Peyer's patch (tissue), 4 donors: ENCODE measurements at places on chromosomes 5 and 9. TPM values are rescaled to one million over a fixed set of nuclear protein-coding genes. Genes with fewer than 3 reads are reported as not detected.

GRCh38 chr5:151547364-151547763 is 43.8 kb downstream of the FAT2 start:
- no peak overlapping the region for H3K27ac ChIP-seq
- H3K4me3 ChIP-seq, result no peak overlapping the region
- H3K4me1 ChIP-seq, result no peaks in the 10 kb centered on the region
- H3K36me3 ChIP-seq, result no peaks in the 10 kb centered on the region
- no peaks in the 10 kb centered on the region for H3K27me3 ChIP-seq
- no peak for DNase-seq

DNA sequence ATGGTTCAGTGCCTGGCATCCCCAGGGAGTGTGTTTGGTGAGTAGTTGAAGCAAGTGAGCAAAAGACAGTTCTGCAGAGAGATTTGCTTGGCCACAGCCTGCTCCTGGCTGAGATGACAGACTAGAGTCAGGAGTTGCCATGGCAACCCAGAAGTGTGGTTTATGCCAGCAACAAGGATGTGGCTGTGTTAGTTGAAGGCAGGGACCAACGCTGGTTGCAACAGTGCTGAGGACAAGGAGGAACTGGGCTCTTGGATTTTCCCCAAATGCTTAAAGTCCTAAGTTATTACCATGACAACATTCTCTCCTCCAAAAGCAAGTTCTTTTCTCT is 2.7 kb downstream of the NXNL2 start:
- no peaks in the 10 kb centered on the region for H3K27me3 ChIP-seq
- H3K36me3 ChIP-seq, result no peaks in the 10 kb centered on the region
- H3K27ac ChIP-seq, result no peak overlapping the region
- H3K4me3 ChIP-seq, result no peak overlapping the region
- no peaks in the 10 kb centered on the region for H3K4me1 ChIP-seq
- peak; percentile 26 for DNase-seq

DNA sequence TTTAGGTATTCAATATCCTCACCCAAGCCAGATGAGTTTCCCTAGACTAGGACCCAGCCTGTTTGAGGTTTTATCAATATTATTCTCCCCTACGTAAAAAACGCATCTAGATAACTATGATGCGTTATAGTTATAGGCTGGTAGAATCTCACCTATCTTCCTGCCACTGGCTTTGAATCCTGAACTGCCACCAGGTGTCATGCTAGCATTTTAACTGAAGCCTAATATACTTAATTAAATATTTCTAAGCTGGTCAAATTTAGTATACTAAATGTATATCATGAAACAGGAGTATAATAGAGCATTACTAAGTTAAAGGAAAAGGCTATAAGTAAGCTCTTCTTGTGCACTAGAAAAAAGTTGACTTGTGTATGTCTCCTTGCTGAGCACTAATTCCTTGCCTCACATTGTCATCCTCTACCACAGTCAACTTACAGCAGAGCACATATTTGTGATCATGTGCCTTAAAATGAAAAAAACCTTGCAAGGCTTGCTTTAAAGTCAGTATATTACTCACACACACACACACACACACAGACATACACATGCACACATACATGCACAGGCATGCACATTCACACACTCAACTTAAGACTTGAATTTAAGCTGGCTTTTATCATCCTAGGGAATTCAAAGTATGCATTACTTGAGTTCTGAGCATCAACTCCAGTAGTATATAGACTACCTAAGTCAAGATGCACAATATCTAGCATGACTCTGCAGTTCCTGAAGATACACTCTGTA is 303.4 kb downstream of the ADGRV1 start:
- no peaks in the 10 kb centered on the region for H3K4me1 ChIP-seq
- H3K27me3 ChIP-seq, result no peaks in the 10 kb centered on the region
- H3K27ac ChIP-seq, result no peak overlapping the region
- DNase-seq, result no peak

DNA sequence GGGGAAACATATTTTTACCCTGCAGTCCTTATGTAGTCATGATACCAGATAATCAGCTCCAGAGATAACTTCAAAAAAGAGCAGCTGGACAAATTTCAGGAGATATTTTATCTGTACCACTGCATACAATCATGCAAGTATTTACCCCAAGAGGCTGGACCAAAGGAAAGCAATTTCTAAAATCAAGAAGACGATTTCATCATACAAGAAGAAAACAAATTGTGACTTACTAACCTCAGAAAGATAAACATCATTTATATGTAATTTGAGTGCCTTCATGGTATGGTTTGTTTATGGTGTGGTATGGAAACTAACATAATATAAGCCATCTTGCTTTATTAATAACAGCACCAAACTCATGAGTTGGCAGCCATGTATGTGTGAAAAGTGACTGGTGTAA is 603.6 kb downstream of the PSAT1 start:
- DNase-seq, result no peak

- H3K36me3 ChIP-seq, result no peaks in the 10 kb centered on the region
- no peak overlapping the region for H3K4me3 ChIP-seq
- no peak overlapping the region for H3K27ac ChIP-seq
- H3K4me1 ChIP-seq, result no peaks in the 10 kb centered on the region
Measured at GRCh38 chr9:90009447-90009846, 404.6 kb downstream of the GADD45G start.

Gene ZNF474
- total RNA-seq, result not detected

Gene MLANA
- total RNA-seq, result not detected

DNA sequence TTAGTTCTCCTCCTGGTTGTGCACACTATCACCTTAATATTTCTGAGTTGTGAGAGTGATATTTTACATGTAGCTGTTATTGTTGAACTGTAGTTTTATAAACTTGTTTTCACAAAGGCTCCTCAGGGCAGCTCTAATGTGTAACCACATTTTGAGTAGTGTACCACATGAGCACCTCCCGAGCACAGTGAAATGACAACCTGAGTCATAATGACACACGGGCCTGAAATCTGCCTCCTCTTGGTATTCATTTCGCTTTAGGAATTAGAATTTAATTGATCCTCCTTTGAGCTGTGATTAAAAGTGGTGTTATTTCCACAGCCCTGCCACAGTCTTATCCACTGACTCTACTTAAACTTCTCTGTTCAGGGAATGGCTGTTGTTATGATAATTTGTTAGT is 7.9 kb downstream of the MTRR start:
- H3K27me3 ChIP-seq, result no peaks in the 10 kb centered on the region
- H3K4me1 ChIP-seq, result peaks cover 20% of the 10 kb centered on the region
- no peak overlapping the region for H3K4me3 ChIP-seq
- DNase-seq, result no peak
- no peak overlapping the region for H3K27ac ChIP-seq

DNA sequence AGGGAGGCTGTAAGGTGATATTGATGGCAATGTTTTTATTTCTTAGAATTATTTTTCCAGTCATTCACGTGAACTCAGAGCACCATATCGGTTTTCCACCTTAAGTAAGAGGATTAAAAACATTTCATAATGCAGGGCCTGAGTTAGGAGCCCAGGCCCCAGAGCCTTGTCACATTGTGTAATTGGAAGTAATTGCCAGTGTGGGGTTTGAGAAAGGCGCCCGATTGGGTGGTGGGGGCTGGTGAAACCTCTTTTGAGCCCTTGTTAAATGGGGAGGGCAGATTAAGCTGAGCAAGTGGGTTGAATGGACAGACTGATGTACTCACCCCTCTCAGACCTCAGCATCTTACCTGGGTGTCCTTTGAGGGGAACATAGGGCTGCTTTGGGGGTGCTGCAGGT is 116.7 kb upstream of the PITX1 start:
- H3K27ac ChIP-seq, result no peak overlapping the region
- no peaks in the 10 kb centered on the region for H3K4me1 ChIP-seq
- no peak for DNase-seq
- no peaks in the 10 kb centered on the region for H3K36me3 ChIP-seq

DNA sequence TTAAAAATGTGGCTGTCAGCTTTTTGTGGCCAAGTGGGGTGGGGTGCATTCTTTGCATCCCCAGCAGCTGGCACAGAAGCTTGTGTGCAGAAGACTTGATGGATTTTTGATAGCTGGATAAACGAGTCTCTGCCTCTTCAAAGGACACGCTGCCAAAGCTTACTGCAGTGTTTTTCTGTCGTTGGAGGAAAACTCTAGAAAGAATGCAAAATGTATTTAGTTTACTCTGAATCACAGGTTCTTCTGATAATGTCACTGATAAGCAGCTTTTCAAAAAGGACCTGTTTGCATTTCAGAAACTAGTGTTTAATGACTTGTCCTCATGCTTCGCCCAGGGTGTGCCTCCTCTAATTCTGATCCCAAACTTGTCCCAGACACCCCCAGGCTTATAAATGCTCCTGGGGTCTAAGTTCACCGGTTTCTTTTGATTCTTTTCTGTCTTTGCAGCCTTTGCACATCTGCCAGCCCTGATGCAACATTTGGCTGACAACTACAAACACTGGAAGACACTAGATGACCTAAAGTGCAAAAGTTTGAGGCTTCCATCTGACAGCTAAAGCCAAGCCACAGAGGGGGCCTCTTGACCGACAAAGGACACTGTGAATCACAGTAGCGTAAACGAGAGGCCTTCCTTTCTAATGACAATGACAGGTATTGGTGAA is 66.0 kb downstream of the WDR41 start:
- H3K36me3 ChIP-seq, result no peaks in the 10 kb centered on the region
- H3K4me3 ChIP-seq, result no peak overlapping the region
- H3K27me3 ChIP-seq, result no peaks in the 10 kb centered on the region
- H3K4me1 ChIP-seq, result no peaks in the 10 kb centered on the region

DNA sequence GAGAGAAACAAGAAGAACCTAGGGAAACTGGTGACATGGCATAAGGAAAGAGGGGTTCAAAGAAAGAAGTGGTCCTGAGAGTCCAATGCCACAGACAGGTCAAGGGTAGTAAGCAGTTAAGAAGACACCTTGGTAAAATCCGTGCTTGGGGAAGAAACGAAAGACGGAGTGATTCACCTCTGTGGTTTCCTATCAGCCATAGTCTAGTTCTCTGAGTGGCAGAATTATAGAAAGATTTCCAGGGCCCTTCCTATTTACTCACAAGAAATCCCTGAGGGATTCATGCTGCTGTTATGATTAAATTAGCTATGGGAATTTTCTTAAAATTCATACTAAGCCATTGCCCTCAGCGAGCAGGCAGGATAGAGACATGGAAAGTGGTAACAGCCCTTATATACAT is 31.7 kb downstream of the IL33 start:
- no peaks in the 10 kb centered on the region for H3K27me3 ChIP-seq
- H3K4me1 ChIP-seq, result no peaks in the 10 kb centered on the region
- H3K27ac ChIP-seq, result no peak overlapping the region

DNA sequence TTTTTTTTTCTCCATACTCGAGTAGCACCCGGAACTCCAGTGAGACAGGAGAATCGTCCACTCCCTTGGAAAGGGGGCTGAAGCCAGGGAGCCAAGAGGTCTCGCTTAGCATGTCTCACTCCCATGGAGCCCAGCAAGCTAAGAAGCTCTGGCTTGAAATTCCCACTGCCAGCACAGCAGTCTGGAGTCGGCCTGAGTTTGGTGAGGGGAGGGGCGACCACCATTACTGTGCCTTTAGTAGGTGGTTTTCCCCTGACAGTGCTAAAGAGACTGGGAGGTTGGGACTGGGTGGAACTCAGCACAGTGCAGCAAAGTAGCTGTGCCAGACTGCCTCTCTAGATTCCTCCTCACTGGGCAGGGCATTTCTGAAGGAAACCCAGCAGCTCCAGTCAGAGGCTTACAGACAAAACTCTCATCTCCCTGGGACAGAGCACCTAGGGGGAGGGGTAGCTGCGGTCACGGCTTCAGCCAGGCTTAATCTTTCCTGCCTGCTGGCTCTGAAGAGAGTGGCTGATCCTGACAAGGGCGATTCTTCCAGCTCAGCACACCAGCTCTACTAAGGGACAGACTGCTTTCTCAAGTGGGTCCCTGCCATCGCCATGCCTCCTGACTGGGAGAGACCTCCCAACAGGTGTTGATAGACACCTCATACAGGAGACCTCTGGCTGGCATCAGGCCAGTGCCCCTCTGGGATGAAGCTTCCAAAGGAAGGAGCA is 414.5 kb upstream of the ZNF608 start:
- no peak overlapping the region for H3K27ac ChIP-seq
- H3K4me3 ChIP-seq, result no peak overlapping the region
- DNase-seq, result no peak
- no peaks in the 10 kb centered on the region for H3K36me3 ChIP-seq
- no peaks in the 10 kb centered on the region for H3K4me1 ChIP-seq

- H3K27me3 ChIP-seq, result no peaks in the 10 kb centered on the region
- DNase-seq, result peak; percentile 35
- H3K4me1 ChIP-seq, result no peaks in the 10 kb centered on the region
- H3K4me3 ChIP-seq, result no peak overlapping the region
Measured at GRCh38 chr5:135246923-135247795, 151.9 kb downstream of the MACROH2A1 start.

Gene ARAP3
- 12.4 TPM for total RNA-seq

Gene LIX1
- not detected for total RNA-seq

- DNase-seq, result no peak
- no peak overlapping the region for H3K4me3 ChIP-seq
- no peaks in the 10 kb centered on the region for H3K4me1 ChIP-seq
- no peaks in the 10 kb centered on the region for H3K36me3 ChIP-seq
- no peaks in the 10 kb centered on the region for H3K27me3 ChIP-seq
Measured at GRCh38 chr5:138721979-138722378, 31.2 kb upstream of the CTNNA1 start.

Gene CCDC192
- not detected for total RNA-seq

GRCh38 chr9:135551031-135551430 is 5.1 kb downstream of the OBP2A start:
- H3K27ac ChIP-seq, result no peak overlapping the region
- DNase-seq, result no peak
- no peaks in the 10 kb centered on the region for H3K27me3 ChIP-seq

GRCh38 chr9:126532951-126533925 is 80.5 kb upstream of the LMX1B start:
- DNase-seq, result no peak
- H3K4me3 ChIP-seq, result no peak overlapping the region
- H3K27me3 ChIP-seq, result no peaks in the 10 kb centered on the region
- H3K27ac ChIP-seq, result no peak overlapping the region
- H3K4me1 ChIP-seq, result no peaks in the 10 kb centered on the region

DNA sequence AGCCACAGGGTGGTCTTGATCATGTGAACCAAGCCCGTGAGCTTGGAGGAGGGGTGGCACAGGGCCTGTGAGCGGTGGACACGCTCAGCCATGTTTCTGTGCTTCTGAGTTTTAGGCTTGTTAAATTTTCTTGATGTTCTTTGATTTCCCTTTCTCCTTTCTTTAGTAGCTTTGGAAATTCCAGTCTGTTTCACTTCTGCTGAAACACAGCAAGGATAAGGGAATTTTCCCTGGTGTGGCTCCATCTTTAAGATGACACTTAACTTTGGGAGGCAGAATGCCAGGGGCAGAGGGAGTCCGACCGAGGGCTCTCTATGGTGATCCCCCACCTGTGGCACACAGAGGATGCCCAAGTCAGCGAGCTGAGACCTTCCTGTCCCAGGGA is 29.7 kb upstream of the BASP1 start:
- H3K27me3 ChIP-seq, result no peaks in the 10 kb centered on the region
- DNase-seq, result no peak
- no peaks in the 10 kb centered on the region for H3K4me1 ChIP-seq
- H3K4me3 ChIP-seq, result no peak overlapping the region
- H3K36me3 ChIP-seq, result no peaks in the 10 kb centered on the region
